ENCODE measurements at places on chromosomes 6 and 20. TPM values are rescaled to one million over a fixed set of nuclear protein-coding genes. Genes with fewer than 3 reads are reported as not detected.

Gene MAP1LC3A
- total RNA-seq = 43.6 TPM

Gene HLA-G
- 1.8 TPM for total RNA-seq

Gene FAM217A
- total RNA-seq = not detected

Gene NOX3
- total RNA-seq = not detected

Gene MICAL1
- 45.3 TPM for total RNA-seq

Gene TMEM244
- total RNA-seq = not detected

Gene ASIP
- not detected for total RNA-seq

Gene RAET1L
- 0.22 TPM for total RNA-seq

Gene THBD
- 67.1 TPM for total RNA-seq

Gene ID1
- total RNA-seq = 2.4 TPM

Gene PTPRT
- total RNA-seq = 0.22 TPM

Gene PTCHD4
- 17.7 TPM for total RNA-seq

Gene SLC25A27
- total RNA-seq = 2.7 TPM

Gene NT5DC1
- 5.9 TPM for total RNA-seq

Gene HLA-DQB1
- not detected for total RNA-seq

Gene SIRPA
- total RNA-seq = 2.1 TPM

Gene FOXS1
- not detected for total RNA-seq

Gene TINAG
- total RNA-seq = not detected

All from placental epithelial cell (primary cell).